ENCODE measurements at places on chromosomes 7 and 10.

- no peak for DNase-seq
Measured at GRCh38 chr10:78255214-78255613, 221.6 kb downstream of the RPS24 start.

GRCh38 chr7:6420680-6421079 lies 27.1 kb downstream of the DAGLB start:
- DNase-seq, result no peak

GRCh38 chr10:79230328-79230830 lies 116.9 kb upstream of the PPIF start:
- no peak for DNase-seq

DNA sequence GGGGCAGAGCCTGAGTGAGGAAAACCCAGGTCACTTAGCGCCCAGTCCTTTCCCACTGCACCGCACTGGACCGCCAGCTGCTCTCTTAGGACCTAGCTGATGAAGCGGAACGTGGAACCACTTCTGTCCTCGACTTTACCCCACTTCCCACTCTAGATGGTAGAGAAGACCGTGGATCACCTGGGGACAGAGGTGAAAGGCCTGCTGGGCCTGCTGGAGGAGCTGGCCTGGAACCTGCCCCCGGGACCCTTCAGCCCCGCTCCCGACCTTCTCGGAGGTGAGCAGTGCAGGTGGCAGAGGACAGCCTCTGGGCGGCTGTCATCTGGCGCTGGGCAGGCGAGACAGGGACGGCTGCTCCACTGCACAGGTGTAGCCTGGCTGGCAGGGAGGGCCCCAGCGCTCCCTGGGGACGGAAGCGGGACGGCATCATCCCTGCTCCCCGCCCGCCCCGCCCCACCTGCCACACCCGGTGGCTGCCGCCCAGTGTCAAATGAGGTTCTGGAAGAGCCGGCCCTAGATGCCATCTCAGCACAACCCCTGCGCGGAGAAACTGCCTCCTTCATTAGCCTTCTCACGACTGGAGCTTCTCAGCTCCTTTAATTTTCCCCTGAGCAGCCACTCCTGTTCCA lies 11.7 kb downstream of the PLAC9 start:
- DNase-seq, result no peak

DNA sequence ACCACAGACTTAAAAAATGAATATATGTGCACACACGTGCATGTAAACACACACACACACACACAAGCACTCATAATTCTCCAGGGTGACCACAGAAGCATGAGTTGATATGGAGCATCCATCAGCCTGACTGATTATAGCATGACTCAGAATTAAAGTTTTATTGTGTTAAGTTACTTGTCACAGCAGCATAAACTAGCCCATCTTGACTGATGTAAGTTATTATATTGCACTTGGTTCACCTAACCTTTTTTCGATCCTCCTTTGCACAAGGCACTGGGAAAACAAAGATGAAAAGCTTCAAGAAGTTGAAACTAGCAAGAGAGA lies 18.8 kb upstream of the SLC35G1 start:
- no peak for DNase-seq

DNA sequence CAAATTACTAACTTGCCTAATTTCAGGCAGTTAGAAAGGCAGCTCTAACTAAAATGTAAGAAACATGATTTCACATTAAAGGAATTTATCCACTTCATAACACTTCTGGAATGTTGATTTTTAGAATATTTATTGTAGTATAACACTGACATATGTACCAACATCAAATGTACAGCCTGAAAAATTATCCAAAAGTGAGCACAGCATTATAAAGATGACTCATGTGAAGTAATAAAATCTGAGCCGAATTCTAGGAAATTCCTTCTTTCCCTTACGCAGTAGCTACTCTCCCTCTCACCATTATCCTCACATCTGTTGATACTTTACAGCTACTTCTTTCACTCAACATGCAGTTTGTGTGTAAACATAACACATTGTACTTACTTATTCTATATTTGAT lies 610.6 kb downstream of the ZWINT start:
- no peak for DNase-seq

GRCh38 chr10:112689327-112690072 lies 242.5 kb downstream of the VTI1A start:
- DNase-seq, result no peak

- no peak for DNase-seq
Measured at GRCh38 chr10:110859206-110859972, 12.3 kb upstream of the PDCD4 start.

DNA sequence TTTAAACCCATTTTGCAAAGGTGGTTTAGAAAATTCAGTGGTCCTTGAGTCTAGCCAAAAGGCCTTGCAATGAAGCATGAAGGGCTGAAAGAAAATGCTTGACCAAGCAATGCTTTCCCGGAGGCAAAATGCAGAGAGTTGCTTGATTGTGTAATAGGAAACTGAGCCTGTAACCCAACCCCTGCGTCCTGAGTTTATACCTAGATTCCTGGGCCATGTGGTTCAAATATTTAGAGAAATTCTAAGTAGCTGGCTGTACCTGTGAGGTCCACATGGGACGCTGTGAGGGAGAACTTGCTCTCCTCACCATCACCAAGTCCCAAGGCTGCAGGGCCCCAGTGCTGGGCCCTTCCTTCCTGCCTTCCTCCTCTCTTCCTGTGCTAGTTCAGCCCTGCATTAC lies 45.7 kb downstream of the CXCL12 start:
- no peak for DNase-seq

GRCh38 chr7:112064627-112065385 lies 141.4 kb downstream of the DOCK4 start:
- DNase-seq, result no peak

- no peak for DNase-seq
Measured at GRCh38 chr7:110454713-110455112, 636.2 kb upstream of the LRRN3 start.

DNA sequence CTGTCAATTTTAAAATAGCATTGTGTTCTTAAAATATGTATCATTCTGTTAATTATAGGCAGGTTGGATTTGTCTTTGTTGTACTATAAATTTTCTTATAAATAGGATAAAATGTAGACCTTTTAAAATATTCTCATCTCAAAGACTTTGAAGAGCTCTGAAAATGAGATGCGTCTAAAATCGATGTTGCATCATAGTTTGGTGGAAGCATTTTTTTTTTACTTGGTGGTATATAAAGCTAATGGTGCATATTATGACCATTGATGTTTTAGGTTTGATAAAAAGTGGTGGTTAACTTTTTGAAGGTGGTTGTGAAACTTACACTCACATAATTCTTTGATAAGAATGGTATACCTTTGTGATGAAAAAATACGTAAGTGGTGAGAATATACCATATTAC lies 69.1 kb downstream of the ZNRF2 start:
- DNase-seq, result no peak

DNA sequence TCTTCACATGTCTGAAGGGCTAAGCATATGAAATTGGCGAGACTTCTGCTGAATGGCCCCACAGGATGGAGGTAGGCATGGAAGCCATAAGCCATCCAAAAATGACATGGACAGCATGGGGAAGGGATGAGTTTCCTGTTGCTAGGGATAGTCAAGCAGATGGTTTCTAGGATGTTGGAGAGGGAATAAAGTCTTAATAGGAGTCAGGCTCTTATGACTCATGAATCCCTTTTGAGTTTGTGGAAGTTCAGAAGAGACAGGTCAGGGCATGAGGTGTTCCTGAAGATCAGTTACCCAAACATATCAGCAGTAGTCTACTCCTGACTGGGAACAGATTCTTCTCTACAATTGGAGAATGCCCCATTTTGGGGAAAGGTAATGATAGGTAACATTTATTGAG lies 243.9 kb downstream of the REEP3 start:
- DNase-seq, result no peak

- no peak for DNase-seq
Measured at GRCh38 chr10:4196771-4197390, 411.9 kb upstream of the KLF6 start.

GRCh38 chr7:116377721-116378120 lies 121.8 kb upstream of the CAV2 start:
- no peak for DNase-seq

- DNase-seq, result no peak
Measured at GRCh38 chr10:122715576-122715975, 15.9 kb upstream of the C10orf120 start.

DNA sequence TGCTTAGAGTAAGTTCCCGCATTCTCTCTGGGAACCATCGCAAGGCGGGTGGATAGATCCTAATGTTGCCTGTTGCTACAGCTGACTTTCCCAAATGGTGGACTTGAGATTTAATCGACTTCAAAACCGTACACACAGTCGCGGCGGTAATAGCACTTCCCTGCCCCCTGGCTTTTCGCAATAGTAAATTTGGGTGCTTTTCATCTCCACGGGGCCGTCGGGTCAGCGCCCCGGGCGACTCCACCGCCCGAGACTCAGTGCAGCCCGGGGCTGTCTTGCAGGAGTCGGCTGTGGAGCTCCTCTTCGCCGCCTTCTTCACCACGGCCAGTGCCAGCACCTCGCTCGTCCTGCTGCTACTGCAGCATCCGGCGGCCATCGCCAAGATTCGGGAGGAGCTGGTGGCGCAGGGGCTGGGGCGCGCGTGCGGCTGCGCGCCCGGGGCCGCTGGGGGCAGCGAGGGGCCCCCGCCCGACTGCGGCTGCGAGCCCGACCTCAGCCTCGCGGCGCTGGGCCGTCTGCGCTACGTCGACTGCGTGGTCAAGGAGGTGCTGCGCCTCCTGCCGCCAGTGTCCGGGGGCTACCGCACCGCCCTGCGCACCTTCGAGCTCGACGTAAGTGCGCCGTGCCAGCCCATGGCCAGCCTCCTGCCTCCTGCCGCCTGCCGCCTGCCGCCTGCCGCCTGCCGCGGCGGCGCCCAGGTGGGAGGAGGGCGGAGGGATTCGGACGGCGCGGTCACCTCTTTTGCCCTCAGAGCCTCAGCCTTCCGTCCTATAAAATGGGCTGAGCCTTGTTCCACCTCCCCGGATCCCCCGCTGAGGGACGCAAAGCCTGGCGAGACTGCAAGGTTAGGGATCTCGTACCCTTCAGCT lies 5.3 kb downstream of the CYP26C1 start:
- DNase-seq, result no peak

DNA sequence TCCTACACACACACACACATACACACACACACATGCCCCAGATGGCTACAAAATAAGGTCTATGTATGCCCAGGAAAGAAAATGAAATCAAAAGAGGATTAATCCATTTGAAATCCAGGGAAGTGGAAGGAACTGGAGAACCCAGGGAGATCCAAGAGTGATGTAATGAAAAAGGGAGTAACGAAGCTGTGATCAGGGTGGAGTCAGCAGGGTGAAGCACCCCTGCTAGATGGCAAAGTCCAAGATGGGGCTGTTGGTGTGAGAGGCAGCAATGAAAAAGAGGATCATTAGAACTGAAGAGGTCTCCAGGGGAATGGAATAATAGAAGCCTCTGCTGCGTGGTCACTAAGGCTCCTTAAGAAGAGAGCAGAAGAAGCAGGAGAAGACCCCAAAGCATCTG lies 43.6 kb upstream of the IL6 start:
- DNase-seq, result no peak

DNA sequence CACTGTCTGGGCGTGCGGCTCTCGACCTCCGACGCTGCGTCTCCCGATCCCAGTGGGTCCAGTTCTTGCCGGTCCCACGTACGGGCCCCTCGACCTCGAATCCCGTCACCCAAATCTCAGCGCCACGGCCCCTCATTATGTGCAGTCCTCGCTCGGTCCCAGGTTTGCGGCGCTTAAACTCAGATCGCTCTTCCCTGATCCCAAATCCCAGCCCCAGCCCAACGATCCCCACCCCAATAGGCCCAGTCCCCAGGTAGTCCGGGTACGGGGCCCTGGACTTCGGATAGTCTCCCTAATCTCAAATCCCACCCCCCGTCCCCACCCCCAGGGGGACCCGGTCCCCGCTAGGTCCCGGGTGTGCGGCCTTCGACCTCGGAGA lies 666 bp downstream of the HNRNPF start:
- DNase-seq, result no peak

- no peak for DNase-seq
Measured at GRCh38 chr7:134637934-134638719, 8.5 kb upstream of the BPGM start.

DNA sequence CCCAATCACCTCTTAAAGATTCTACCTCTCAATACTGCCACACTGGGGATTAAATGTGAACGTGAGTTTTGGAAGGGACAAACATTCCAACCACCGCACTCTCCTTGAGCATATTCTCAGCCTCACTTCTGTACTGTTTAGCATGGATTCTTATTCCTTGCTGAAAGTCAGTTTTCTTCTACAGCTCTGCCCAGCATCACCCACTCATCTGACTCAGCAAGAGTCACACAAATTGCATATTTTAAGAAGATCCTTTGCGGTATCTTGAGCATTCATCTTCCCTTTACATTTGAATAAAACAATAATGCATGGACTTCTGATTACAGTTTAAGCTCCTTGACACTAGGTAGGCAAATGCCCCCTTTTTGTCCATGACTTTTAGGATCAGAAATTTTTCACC lies 251.6 kb upstream of the MKLN1 start:
- DNase-seq, result no peak

- DNase-seq, result no peak
Measured at GRCh38 chr7:30369879-30370278, 85.5 kb downstream of the ZNRF2 start.

DNA sequence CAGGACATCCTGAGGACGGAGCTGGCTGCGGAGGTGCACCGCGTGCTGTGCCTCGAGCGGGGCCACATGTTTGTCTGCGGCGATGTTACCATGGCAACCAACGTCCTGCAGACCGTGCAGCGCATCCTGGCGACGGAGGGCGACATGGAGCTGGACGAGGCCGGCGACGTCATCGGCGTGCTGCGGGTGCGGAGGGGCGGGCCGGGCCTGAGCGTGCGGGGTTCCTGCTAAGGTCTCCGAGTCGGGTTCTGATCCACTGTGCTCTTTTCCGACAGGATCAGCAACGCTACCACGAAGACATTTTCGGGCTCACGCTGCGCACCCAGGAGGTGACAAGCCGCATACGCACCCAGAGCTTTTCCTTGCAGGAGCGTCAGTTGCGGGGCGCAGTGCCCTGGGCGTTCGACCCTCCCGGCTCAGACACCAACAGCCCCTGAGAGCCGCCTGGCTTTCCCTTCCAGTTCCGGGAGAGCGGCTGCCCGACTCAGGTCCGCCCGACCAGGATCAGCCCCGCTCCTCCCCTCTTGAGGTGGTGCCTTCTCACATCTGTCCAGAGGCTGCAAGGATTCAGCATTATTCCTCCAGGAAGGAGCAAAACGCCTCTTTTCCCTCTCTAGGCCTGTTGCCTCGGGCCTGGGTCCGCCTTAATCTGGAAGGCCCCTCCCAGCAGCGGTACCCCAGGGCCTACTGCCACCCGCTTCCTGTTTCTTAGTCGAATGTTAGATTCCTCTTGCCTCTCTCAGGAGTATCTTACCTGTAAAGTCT lies 10.4 kb downstream of the ATG9B start:
- peak; percentile 70 for DNase-seq

- DNase-seq, result no peak
Measured at GRCh38 chr7:28411876-28412662, at the start of gene CREB5. Gene CREB5, plus strand, starts transcription at chr7:28412518. Its CDS starts 397 bp downstream, at chr7:28412915.

All from stimulated activated CD8-positive, alpha-beta memory T cell treated with anti-CD3 and anti-CD28 coated beads, Interleukin-7, amount 100 ng/mL, for 1 hour (primary cell).